ENCODE measurements at places on chromosomes 3 and 15. TPM values are rescaled to one million over a fixed set of nuclear protein-coding genes. Genes with fewer than 3 reads are reported as not detected.

P2RY14 gene
- total RNA-seq = not detected

ALG1L2 gene
- 1.0 TPM for total RNA-seq

CRTC3 gene
- 35.0 TPM for total RNA-seq

CDHR4 gene
- not detected for total RNA-seq

ELP6 gene
- 42.0 TPM for total RNA-seq

CCR9 gene
- total RNA-seq = not detected

DUOX1 gene
- total RNA-seq = 0.14 TPM

PLSCR5 gene
- not detected for total RNA-seq

SNX33 gene
- total RNA-seq = 17.9 TPM

KLF15 gene
- total RNA-seq = 2.7 TPM

TF gene
- 23.4 TPM for total RNA-seq

CLDN18 gene
- not detected for total RNA-seq

ADGRG7 gene
- 4.2 TPM for total RNA-seq

PPARG gene
- total RNA-seq = 22.1 TPM

CHRNA3 gene
- total RNA-seq = not detected

GOLGA6L9 gene
- total RNA-seq = 3.6 TPM

SMCO1 gene
- total RNA-seq = not detected

KLHL40 gene
- total RNA-seq = not detected

GOLGA6A gene
- total RNA-seq = not detected

ANO10 gene
- 27.6 TPM for total RNA-seq

CPN2 gene
- total RNA-seq = not detected

MKRN3 gene
- total RNA-seq = 17.3 TPM

ZBED2 gene
- total RNA-seq = 0.14 TPM

ANKRD34C gene
- not detected for total RNA-seq

RGMA gene
- total RNA-seq = 4.5 TPM

CPLX3 gene
- not detected for total RNA-seq

NRROS gene
- 1.5 TPM for total RNA-seq

RTP3 gene
- not detected for total RNA-seq

ADAMTS7 gene
- total RNA-seq = 2.0 TPM

ARGFX gene
- total RNA-seq = not detected

NDUFB4 gene
- total RNA-seq = 136 TPM

AGBL1 gene
- not detected for total RNA-seq

PARL gene
- 97.0 TPM for total RNA-seq

RFC4 gene
- total RNA-seq = 52.6 TPM

CHDH gene
- total RNA-seq = 32.4 TPM

GAP43 gene
- not detected for total RNA-seq

CAMK2N2 gene
- total RNA-seq = 0.66 TPM

ROPN1B gene
- not detected for total RNA-seq

LYZL4 gene
- total RNA-seq = not detected

TIGIT gene
- not detected for total RNA-seq

Data from Caco-2 (cell line).